ENCODE measurements at places on chromosomes 13 and 19. TPM values are rescaled to one million over a fixed set of nuclear protein-coding genes. Genes with fewer than 3 reads are reported as not detected.

IRGC gene
- polyA plus RNA-seq: not detected

S1PR2 gene
- 11.4 TPM for polyA plus RNA-seq

CLDND2 gene
- polyA plus RNA-seq: 6.8 TPM

FFAR3 gene
- polyA plus RNA-seq: not detected

ANGPTL8 gene
- 20.8 TPM for polyA plus RNA-seq

RNF126 gene
- 89.6 TPM for polyA plus RNA-seq

METTL21C gene
- polyA plus RNA-seq: not detected

C19orf81 gene
- 14.7 TPM for polyA plus RNA-seq

PLA2G4C gene
- 3.2 TPM for polyA plus RNA-seq

FXYD3 gene
- 491 TPM for polyA plus RNA-seq

LMTK3 gene
- polyA plus RNA-seq: 1.3 TPM

CCDC8 gene
- 55.9 TPM for polyA plus RNA-seq
